ENCODE measurements at places on chromosomes 5 and 9. TPM values are rescaled to one million over a fixed set of nuclear protein-coding genes. Genes with fewer than 3 reads are reported as not detected.

The SPATA31E1 gene
- total RNA-seq = not detected

- no peak for DNase-seq
These were observed 256.7 kb downstream of the IRX1 start for GRCh38 chr5:3852161-3852916.

DNA sequence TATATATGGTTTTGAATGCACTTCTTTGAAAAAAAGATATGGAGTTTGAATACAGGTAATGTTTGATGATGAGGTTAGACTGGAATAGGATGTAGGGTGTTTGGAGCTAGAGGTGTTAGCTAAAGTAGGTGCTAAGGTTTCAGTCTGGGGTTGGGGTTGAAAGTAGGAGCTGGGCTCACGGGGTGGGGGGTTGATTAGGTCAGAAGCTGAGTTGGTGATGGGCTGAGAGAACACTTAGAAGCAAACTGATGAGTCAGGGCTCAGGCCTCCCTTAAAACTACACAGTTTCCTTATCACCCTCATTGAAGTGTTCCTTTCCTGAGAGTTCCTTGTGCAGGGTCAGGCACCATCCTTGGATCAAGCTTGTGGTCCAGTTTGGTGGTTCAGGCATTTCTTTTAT, 308.8 kb upstream of the ADAMTS16 start:
- DNase-seq = no peak

DNA sequence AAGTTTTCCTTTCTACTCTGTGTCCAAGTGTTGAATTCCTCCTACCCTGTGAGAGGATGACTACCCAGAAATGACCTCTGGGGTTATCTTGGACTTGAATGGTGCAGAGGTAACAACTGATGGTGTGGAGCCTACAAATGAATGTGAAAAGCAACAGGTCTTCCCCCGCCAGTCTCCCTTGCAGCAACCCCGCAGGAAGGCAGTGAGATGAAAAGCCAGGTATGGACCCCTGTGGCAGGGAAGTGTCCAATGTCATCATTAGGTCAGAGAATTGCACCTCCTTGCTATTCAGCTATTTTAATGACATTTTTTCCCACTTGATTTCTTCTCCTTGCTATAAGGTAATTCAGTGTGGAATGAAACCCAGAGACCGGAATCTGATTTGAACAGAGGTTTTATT, 58.5 kb downstream of the MAT2B start:
- no peak for DNase-seq

GRCh38 chr5:23895614-23896013, 388.2 kb downstream of the PRDM9 start:
- DNase-seq = no peak

DNA sequence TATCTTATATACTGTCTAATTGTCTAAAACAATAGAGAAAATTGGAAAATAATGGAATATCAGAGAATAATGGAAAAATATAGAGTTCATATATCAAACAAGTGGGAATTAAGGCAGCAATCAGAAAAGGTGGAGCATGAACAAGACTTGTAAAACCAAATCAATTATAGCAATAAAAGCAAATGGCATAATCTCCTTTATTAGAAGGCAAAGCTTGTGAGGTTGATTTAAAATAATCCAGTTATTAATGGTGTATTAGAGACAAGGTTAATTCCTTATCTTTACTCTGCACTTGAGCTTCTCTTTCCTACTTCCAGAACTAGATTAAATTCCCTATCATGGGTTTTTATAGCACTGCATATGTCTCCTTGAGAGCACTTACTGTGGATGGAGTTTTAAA, 64.1 kb downstream of the AMBP start:
- no peak for DNase-seq
